NCI-H2029 treated with DMSO at 0.1 percent for 48 hours (cell line): ENCODE measurements at places on chromosomes 1 and 21.
A peak's percentile ranks its signal among the peaks of the same experiment; 100 is the strongest.

DNA sequence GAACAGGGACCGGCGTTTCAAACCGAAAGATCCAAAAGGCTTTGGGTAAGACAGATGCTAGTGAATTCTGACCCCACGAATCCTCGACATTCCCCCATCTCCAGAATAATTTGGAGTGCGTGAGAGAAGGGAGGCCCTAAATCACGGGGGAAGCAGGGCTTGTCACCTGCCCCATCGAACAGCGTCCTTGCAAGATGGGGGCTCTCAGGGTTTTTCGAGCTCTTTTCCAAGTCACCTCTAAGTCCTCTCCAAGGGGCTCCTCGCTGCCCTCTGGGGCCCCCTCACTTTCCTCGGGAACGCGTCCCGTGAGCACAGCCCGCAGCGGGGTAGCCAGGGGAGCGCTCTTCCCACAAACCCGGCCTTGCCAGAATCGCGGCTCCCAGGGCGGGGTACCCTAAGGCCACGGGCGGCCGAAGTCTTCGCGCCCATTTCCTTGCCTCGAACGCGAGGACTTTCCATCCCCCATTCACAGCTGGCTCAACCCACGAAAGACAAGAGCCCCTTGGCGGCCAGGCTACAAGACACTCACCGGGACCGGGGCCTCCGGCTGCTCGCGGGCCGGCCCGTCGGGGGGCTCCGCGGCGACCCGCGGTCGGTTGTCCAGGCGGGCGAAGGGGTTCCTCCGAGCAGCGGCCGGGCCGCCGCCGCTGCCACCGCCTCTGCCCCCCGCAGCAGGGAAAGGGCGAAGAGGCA is 546 bp downstream of the DONSON start:
- DNase-seq: no peak

DNA sequence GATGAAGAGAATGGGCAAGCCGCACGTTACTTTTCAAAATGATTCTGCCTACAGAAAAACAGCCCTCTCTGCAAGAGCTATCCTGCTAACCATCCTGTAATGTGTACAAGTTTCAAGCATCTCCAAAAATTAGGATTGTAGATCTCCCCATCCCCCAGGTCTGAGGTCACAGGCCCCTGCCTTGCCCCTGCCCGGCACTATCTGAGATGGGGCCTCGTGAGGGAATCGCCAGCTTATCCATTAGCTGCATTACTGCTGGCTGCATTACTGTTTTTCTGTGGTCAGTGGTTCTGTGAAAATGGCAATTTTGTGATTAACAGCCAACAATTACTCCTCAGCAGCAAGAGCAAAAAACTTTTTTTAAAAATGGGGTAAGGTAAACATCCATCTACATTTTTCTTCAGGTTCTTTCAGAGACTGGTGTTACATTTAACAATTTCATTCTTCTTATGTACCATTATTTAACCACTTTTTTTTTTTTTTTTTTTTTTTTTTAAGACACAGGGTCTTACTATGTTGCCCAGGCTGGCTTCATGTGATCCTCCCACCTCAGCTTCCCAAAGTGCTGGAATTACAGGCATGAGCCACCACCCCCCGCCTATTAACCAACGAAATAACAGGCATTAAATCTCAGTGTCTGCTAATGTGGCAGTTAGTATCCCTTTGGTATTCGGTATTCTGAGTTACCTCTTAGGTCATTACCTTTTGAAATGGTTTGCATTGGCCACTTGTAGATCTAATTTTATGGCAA is 83.8 kb downstream of the MRPL37 start:
- no peak for DNase-seq

DNA sequence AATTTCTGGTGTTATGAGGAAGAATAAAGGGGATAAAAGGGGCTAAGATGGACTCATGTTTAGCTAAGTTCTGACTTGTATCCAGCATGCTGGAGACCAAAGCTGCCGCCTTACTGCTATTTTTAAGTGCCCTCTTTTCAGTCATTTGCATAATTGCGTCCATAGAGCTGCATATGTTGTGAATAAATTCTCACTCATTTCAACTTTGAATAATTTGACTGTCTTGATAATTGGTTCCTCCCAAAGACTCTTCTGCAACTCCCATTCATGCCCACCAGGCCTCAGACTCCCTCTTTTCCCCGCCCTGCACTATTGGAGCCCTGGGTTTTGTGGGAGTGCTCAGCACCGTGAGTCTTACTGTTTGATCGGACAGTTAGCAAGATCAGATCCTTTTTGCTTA is 45.0 kb downstream of the KIAA0040 start:
- DNase-seq: no peak

DNA sequence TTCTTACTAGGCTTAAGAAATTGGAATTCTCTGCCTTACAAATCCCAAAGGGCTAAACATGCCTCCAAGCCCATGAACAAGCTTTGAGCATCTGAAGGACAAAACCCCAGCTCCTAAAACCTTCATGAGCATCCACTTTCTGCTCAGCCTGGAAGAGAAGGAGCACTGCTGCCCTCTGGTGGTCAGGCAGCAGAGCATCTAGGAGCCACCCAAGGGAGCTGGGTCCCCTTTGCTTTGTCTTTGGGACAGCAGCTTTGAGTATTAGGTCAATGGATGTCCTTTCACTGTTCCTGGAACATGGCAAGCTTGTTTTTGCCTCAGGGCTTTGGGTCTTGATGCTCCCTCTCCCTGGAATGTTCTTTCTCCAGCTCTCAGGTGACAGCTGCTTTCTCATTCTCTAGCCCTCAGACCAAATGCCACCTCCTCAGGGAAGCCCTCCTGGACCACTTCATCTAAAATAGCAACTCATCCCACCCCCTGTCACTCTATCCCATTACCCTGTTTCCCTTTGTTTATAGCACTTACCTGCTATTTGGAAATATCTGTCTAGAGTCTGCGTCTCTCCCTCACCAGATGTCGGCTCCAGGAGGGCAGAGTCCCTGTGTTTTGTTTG is 25.7 kb downstream of the RAB7B start:
- DNase-seq: peak; percentile 65

GRCh38 chr1:6016191-6016865 is 24.1 kb upstream of the NPHP4 start:
- DNase-seq: no peak

DNA sequence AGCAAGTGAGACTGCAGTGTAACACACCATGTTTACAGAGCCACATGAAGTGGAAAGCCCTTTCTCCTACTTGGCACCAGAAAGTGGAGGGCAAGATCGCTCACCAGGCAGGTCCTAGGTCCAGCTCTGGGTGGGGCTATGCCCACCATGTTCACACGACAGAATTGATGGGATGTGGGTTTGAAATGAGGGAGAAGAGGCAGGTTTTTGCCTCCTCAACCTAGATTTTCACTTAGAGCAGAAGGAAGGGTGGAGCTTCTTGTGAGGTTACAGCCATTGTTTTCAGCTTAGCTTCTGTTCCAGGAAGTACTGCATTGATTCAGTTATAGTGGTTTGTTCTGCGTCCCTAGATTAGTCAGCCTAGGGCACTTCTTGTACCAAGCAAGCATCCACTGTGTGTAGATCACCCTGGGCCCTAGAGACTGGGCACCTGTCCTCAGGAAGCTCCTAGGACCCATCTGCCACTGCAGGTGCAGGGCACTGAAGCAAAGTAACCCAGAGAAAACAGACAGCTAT is 2.3 kb downstream of the CD53 start:
- DNase-seq: peak; percentile 73

GRCh38 chr1:245751116-245751515 is 596.3 kb downstream of the KIF26B start:
- DNase-seq: no peak

GRCh38 chr1:89454845-89455521 is 69.6 kb upstream of the LRRC8B start:
- peak; percentile 60 for DNase-seq

- DNase-seq: no peak
Observed at GRCh38 chr1:224815647-224816046, 113.8 kb upstream of the DNAH14 start.

DNA sequence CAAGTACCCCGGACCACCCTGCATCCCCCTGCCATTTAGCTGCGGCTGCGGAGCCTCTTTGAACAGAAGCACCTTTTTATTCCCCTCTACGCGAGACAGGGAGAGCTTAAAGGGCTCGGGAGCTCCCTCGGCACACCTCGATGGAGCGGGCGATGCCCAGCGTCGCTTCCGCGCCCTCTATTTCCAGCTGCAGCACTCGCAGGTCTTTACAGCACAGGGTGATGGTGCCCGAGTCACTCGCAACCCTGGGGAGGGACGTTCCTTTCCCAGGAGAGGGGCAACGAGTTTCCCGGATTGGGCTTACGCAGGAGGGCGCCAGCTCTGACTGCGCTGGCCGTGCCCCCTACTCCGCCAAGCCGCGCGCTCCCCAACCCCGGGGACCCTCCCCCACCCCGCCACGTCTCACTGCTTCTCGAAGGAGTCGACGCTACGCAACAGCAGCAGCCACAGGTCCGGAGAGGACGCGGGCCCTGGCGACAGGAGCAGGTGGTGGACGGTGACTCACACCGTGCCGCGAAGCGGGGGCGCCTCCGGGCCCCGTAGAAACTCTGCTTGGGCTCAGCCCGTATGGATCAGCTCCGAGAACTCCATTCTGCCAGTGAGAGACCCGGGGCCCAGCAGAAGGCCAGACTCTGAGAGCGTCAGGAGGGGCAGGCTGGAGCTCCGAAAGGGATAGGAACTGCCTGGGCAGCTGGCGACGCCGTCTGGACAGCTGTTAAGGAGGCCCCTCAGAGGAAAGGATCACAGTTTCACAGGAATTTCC is 5.8 kb upstream of the FAM167B start:
- no peak for DNase-seq

DNA sequence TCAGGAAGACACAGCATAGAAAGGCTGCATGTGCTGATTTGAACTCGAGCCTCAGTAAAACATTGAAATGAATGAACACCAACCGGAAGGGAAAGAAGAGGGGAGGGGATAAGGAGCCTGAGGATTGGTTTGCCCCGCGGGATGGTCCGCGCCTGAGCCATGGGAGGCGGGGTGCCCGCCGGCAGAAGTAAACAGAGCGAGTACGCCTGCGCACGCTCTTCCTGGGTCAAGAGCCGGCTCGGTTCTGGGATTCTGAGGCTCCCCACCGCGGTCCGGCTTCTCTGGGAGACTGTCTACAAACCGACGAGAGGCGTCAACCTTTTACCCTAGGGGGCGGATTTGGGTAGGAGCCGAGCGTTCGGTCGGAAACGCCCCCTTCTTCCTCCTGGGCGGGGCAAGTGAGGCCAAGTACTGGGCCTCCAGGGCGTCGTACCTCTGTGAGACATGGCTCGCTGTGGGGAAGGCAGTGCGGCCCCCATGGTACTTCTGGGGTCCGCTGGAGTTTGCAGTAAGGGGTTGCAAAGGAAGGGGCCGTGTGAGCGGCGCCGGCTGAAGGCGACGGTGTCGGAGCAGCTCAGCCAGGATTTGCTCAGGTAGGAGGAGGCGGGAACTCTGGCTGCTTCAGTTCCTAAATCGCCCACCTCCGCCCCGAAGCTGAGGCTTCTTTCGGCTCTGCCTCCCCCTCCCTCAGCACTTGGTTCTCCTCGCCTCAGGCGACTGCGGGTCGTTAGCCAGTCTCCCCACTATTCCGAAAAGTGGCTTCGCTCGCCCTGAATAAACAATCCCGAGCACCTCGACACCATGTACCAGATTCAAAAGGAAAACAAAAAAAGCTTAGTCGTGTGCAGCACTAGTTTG is at the start of gene BTBD8:
BTBD8 (plus strand) TSS at position 218 of the 858 bp plus-strand sequence; CDS start at position 445, 227 bp downstream.
- peak; percentile 63 for DNase-seq

- no peak for DNase-seq
Observed at GRCh38 chr1:214698559-214698958, 95.6 kb downstream of the CENPF start.

DNA sequence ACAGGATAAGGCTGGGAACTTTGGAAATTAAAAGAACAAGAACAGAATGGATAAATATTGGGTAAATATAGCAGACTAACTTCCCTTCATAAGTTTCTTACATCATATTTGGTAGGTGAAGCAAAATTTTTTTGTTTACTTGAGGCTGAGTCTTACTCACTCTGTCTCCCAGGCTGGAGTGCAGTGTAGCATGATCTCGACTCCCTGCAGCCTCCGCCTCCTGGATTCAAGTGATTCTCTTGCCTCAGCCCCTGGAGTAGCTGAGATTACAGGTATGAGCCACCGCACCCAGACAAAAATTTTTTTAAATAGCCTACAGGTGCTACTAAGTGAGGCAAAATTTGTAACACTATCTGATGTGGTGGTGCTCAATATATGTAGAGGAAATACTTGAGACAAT is 50.7 kb downstream of the TM2D1 start:
- DNase-seq: peak; percentile 23

DNA sequence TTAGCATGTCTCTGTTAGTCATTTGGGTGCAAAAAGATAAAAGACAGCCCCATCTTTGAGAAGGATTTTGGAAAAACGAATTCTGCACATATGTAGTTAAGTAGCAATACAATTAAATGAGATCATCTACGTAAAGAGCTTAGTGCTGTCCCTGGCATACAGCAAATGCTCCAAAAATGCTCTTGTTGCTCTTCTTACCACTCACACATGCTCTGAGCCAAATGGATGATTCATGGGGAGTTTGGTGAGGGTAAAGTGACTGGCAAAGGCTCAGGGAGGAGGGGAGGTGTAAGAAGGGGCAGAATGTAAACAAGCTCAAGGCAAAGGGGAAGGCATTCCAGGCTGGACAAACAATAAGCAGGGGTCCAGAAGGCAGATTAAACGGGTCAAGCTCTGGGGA is 191.9 kb downstream of the AK5 start:
- DNase-seq: no peak

GRCh38 chr1:36248250-36248894 is 24.1 kb downstream of the THRAP3 start:
- no peak for DNase-seq

- DNase-seq: peak; percentile 40
Observed at GRCh38 chr1:200279810-200280411, 129.9 kb downstream of the ZNF281 start.

DNA sequence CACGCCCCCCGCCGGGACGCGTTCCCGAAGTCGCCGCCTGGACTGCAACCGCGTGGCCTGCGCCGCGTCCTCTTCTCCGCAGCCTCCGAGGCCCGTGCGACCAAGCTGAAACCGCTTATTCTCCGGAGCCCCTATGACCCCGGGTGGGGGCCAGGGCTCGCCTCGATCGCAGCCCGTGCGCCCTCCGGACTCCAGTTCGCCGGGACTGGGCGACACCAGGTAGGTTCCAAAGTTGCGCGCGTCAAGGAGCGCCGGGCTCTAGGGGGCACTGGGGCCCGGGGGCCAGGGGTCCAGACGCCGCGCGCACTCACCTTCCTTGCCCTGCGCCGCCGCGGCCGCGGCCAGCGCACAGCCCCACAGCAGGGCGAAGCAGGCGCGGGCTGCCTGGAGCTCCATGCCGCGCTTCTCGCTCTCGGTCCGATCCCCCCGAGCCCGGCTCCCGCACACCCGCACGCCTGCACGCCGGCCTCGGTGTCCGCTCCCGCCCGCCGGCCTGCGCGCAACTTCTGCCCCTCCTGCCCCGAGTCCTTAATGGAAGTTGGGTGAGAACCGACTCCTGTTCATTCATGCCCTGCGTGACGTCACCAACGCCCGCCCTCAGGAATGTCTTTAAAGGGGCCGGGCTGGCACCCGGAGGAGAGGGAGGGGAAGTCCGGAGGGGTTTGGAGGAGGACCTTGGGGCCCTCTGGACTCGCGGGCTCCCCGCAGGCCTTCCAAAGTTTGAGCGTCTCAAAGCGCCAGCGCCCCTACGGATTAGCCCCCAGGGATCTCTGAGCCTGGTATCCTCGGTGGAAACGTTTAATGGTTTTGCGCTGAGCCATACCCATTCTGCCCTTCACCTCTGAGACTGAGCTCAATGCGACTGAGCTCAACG is at the start of gene EPHA2:
EPHA2 (minus strand) TSS at position 533 of the 874 bp plus-strand sequence; CDS start at position 396, 137 bp downstream.
- no peak for DNase-seq

- no peak for DNase-seq
Observed at GRCh38 chr1:147246910-147247655, 4.6 kb downstream of the CHD1L start.

GRCh38 chr1:152415454-152416227 is 1.6 kb upstream of the CRNN start:
- DNase-seq: no peak

- no peak for DNase-seq
Observed at GRCh38 chr1:162822391-162823200, 32.1 kb downstream of the HSD17B7 start.

- DNase-seq: no peak
Observed at GRCh38 chr1:12572522-12572921, 45.5 kb downstream of the DHRS3 start.
